Endothelial cell of umbilical vein (primary cell): ENCODE measurements at places on chromosomes 6 and 20.

DNA sequence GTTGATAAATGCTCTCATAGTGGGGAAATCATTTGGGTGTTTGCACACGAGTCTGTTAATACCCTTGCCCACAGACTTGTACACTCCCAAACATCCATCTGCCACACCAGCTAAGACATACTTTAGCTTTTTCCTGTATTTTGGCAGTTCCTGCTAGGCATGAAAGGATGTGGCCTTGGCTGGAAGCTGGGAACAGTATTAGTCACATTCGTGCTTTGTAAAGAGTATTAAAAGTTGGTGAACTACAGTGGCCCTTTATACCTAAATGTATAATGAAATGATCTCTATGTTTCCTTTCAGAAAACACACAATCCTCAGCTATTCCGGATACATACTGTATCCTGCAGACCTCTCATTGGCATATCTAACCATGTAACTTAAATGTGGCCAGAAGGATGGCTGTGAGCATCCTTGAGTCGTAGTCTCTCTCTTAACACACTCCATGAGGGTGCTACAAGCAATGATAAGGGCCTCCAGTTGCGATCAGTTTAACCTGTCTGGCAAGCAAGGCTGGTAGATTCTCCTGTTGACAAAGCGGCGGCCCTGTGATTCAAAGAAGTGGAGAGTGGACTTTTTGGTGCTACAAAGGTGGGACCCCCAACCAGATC is 1.5 kb downstream of the LEMD2 start:
- DNase-seq = peak; percentile 64

GRCh38 chr6:56807326-56807988 is 147.4 kb upstream of the BEND6 start:
- no peak for DNase-seq

- DNase-seq = no peak
Observed at GRCh38 chr6:49541936-49542335, 8.5 kb upstream of the C6orf141 start.

GRCh38 chr6:101597693-101598092 is 204.2 kb downstream of the GRIK2 start:
- no peak for DNase-seq

GRCh38 chr20:432677-433299 is 24.7 kb downstream of the RBCK1 start:
- no peak for DNase-seq

DNA sequence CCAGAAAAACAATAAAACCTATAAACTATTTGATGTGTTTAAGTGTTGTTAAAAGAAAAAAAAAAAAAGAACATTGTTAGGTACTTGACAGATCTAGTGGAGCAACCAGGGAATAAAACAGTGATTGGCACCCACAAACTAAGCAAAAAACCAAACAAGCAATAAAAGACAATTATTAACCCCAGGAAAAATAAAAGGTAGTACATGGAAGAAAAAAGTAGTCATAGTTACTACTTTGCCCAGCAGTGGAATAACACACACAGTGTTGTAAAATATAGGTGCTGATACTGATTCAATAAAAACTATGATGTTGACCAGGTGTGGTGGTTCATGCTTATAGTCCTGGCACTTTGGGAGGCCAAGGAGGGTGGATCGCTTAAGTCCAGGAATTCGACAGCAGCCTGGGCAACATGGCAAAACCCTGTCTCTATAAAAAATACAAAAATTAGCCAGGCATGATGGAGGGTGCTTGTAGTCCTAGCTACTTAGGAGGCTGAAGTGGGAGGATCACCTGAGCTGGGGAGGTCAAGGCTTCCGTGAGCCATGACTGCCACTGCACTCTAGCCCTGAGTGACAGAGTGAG is 43.9 kb downstream of the PIGU start:
- DNase-seq = no peak

DNA sequence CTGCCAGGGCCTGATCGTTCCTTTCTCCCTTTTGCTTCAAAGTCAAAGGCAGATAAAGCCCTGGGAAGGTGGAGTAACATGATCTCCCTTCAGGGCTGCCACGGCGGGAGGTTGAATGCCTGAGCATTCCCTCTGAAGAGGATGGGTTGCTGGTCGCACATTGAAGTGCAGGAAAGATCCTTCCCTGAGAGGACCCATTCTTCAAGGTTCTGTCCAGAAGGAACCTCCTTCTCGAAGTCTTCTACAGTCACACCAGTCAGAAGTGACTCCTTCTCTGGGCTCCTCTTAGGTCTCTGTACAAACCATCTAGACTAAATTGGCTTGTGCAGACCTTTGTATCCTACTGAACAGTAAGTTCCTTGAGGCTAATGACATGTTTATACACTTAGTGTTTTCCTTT is 192.6 kb upstream of the VGLL2 start:
- DNase-seq = no peak

DNA sequence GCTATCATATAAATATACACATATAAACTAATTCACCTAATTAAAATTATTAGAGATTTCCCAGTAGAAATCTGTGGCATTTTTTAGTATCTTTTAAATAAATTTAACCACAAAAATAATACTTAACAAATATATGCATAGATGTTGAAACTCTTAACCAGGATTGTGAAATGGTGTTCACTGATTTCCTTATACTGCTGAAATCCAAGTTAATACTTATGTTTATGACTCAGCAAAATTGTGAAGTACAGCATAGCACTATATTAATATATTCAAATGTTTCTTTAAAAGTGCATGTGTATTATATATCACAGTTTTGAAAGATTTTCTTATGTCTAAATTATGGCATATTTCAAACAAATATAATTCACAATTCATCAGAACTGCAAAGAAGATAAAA is 328.2 kb upstream of the MANEA start:
- no peak for DNase-seq

DNA sequence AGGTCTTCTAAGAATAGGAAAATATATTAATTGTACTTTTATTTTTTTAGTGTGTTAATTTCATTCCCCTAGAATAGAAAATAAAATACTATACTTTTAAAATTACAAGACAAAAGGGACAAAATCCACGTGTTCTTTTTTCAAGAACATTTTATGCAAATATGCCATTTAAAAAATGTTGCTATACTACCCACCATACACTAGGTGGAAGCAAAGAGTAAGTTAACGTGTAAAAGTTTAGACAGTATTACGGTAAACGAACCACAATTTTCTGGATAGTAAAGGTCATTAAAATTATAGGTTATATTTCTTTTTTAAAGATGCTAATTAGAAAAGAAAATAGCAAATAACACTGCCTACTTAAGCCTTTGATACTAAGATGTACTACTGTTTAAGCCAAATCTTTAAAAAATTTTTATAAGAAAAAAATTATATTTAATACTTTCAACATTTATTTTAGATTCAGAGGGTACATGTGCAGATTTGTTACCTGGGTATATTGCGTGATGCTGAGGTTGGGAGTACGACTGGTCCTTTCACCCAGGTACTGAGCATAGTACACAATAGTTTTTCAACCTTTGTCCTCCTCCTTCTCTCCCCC is 287.6 kb downstream of the PHF3 start:
- peak; percentile 17 for DNase-seq

DNA sequence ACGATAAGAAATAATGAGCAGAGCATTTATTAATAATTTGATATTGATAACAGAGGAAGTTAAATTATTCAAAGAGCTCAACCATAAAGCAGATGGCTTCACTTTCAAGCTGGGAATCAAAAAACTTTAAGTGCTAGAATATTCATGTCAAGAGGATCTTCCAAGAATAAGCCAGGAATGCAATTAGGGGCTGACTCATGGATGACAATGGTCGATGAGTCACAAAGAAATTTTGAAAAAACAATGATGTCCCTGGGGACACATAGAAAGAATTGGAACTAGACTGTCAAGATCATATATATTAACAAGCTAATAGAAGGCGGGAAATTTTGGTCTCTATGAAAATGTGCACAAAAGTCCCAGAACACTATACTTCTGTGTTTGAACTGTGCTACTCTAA is 304.1 kb downstream of the LAMA2 start:
- peak; percentile 52 for DNase-seq

- DNase-seq = no peak
Observed at GRCh38 chr6:37867756-37868446, 48.4 kb downstream of the ZFAND3 start.

- peak; percentile 80 for DNase-seq
Observed at GRCh38 chr6:98845211-98846020, 11.0 kb downstream of the POU3F2 start.

GRCh38 chr6:99019381-99019780 is 71.6 kb upstream of the FBXL4 start:
- DNase-seq = no peak

GRCh38 chr6:31351033-31351380 is 6.0 kb downstream of the HLA-B start:
- no peak for DNase-seq

DNA sequence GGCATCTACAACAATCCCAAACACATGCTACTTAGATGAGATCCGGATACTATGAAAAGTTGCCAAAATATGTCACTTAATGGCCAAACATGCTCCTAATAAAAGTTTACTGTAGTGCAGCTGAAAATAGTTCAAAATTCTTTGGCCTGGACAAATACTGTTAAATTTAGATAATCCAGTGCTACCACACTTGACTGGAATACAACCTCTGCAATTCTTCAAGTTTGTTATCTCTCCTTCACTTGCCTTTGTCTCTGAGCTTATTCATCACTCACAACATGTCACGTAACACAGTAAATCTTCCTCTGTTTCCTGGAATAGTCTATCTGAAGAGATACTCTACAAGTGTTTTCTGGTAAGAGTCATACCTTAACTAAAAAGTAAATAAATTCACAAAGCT is 10.5 kb upstream of the PLN start:
- peak; percentile 17 for DNase-seq

DNA sequence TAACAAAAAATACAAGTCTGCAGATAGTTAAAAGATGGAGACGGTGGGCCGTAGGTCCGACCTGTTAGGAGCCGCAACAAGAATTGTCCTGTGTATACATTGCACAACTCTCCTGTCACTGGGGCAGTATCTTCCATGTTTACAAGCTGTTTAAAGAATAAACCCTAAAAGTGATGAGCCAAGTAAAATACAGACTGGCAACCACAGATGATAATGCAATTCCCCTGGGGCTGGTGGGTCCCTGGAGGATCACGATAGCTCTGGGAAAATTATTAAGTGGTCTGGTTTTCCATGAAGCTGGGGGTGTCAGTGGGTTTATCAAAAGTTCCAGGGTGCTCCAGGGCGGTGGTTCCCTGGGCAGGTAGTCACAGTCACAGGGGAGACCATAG is 8.1 kb upstream of the FAM50B start:
- DNase-seq = no peak

GRCh38 chr20:23037017-23037481 is 1.9 kb downstream of the SSTR4 start:
- no peak for DNase-seq

DNA sequence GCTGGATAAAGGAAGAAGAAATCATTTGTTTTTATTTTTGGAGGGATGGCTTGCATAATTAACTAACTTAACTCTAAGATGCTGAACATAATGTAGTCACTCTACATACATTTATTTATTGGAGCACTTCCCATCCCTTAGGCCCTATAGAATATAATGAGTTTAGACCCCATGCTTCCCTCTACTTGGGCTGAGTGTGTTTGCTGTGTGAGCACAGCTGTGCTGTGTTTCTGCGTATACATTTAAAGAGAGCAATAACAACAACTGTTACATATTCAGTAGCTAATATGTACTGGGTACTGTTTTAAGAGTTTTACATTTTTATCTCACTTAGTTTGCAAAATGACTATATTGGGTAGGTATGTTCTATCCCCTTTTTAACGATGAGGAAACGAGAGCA is 736.6 kb upstream of the NRSN1 start:
- no peak for DNase-seq

DNA sequence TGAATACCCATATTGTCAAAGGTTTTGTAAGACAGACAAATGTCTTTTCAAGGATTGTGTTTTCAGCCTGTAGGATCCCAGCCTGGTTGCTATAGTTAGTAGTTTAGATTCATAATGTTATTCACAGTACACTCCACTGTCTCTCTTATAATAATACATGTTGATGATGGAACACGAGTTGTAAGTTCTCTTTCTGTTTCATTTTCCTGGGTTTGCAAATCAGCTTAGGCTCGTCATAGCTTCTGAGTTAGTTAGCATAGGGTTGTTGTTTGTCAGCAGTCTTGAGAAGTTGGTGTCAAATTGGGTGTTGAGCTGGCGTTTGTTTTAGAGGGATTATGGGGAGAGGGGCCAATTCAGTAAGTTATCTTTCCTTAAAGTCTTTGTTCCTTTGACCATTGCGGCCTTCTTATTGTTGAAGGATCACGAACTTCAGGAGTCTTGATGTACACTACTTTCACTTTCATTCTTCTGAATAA is 45.8 kb downstream of the QKI start:
- peak; percentile 84 for DNase-seq

DNA sequence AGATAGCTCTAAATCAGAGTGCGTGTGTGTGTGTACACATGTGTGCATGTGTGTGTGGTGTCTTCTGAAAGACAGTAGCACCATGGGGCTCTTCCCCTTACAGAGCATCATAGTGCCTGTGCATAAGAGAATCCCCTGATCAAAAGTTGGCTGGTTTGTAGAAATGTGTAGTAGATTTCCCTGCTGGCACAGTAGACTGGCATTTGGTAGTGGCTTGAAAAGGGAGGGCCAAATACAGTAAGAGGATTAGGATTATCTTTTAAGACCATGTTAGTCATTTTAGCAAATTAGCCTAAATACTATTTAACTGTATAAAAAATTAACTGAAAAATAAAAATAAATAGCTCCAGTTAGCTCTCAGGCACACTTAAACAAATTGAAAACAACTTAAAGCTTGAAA is 112.6 kb downstream of the B3GAT2 start:
- DNase-seq = no peak

DNA sequence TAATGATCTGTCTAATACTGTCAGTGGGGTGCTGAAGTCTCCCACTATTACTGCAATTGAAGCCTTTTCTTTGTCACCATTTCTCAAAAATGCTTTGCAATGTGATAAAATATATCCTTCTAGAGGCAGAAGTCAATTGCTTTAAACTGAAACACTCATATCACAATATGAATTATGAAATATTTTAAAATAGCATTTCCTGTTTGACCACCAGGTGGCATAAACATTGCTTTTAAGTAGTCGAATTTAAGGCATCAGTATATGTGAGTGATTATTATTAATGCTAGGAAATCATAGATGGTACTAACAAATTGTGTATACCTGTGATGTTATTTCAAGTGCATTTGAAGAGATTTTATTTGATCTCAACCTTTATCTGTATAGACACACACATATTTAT is 87.5 kb downstream of the MEI4 start:
- DNase-seq = peak; percentile 36

- DNase-seq = no peak
Observed at GRCh38 chr6:10463040-10463439, 48.2 kb upstream of the TFAP2A start.

DNA sequence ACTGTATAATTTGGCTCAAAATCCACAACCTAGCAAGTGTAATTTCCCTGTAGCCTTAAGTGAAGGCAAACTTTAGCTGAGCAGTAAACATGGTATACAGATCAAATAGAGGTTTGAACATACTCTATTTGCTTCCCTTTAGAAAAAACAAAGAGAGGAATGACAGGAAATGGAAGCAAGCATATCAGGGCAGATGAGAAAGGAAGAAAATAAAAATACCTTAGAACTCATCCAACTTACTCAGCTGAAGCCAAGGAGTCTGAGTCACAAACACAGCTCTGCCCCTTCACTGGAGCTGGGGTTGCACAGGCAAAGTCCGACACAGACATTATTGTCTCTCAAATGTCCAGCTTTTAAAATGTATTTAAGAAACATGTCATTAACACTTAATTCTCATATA is 379.9 kb upstream of the IRAK1BP1 start:
- peak; percentile 59 for DNase-seq

- DNase-seq = no peak
Observed at GRCh38 chr6:4368649-4369048, 233.3 kb upstream of the ECI2 start.

GRCh38 chr20:62367136-62367632 is at the start of gene LAMA5:
Gene LAMA5, minus strand, starts transcription at chr20:62367312. Its CDS starts 67 bp downstream, at chr20:62367245.
- no peak for DNase-seq

GRCh38 chr6:10901770-10902169 is 14.9 kb downstream of the SYCP2L start:
- DNase-seq = no peak
